Activated T-cell treated with anti-CD3 and anti-CD28 coated beads, Interleukin-2, amount 50 U/mL, for 72 hours (primary cell): ENCODE measurements at places on chromosomes 2 and 18. TPM values are rescaled to one million over a fixed set of nuclear protein-coding genes. Genes with fewer than 3 reads are reported as not detected.

GRCh38 chr2:176935543-176936102 is 277.0 kb upstream of the HNRNPA3 start:
- no peak overlapping the region for H3K27ac ChIP-seq
- H3K27me3 ChIP-seq, result peaks cover 12% of the 10 kb centered on the region
- no peak for DNase-seq
- H3K4me3 ChIP-seq, result no peak overlapping the region
- H3K36me3 ChIP-seq, result no peaks in the 10 kb centered on the region

- no peaks in the 10 kb centered on the region for H3K36me3 ChIP-seq
- H3K4me1 ChIP-seq, result no peaks in the 10 kb centered on the region
- no peak overlapping the region for H3K4me3 ChIP-seq
- H3K27ac ChIP-seq, result no peak overlapping the region
- no peak for DNase-seq
- no peaks in the 10 kb centered on the region for H3K27me3 ChIP-seq
These were observed 19.4 kb downstream of the FZD5 start for GRCh38 chr2:207750345-207750744.

DNA sequence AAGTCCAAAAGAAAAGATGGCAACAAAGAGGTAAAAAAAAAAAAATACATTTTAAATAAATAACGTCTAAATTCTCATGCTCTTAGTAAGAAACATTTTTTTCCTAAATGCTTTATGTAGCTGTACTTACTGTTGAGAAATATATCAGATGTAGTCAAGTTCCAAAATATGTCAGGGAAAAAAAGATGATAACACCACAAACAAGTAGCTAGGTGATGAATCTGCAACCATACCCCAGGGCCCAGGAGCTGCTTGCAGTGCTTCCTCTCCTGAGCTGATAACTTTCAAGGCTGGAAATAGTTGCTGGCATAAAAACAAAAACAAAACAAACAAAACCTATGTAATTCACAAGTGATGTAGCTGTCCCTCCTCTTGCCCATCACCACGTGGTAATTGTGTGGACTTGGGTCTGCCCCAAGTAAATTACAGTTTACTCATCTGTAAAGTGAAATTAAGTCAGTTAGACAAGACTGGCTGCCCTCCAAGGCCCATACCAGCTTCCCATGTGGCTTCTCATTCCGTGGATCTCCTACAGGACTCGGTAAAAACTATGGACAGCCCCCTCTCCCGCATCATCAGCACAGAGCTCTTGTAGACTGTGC is 82.6 kb downstream of the SP100 start:
- no peak overlapping the region for H3K27ac ChIP-seq
- no peak for DNase-seq
- peaks cover 17% of the 10 kb centered on the region for H3K36me3 ChIP-seq

- no peak overlapping the region for H3K4me3 ChIP-seq
- no peaks in the 10 kb centered on the region for H3K36me3 ChIP-seq
These were observed 2.4 kb downstream of the EFHD1 start for GRCh38 chr2:232635820-232636219.

SLC23A3 gene
- total RNA-seq, result 4.0 TPM

TCF23 gene
- not detected for total RNA-seq

PLB1 gene
- 0.72 TPM for total RNA-seq

RHOB gene
- total RNA-seq, result 17.5 TPM

CAPN14 gene
- 0.60 TPM for total RNA-seq
